ENCODE measurements at places on chromosomes 3 and 15.

DNA sequence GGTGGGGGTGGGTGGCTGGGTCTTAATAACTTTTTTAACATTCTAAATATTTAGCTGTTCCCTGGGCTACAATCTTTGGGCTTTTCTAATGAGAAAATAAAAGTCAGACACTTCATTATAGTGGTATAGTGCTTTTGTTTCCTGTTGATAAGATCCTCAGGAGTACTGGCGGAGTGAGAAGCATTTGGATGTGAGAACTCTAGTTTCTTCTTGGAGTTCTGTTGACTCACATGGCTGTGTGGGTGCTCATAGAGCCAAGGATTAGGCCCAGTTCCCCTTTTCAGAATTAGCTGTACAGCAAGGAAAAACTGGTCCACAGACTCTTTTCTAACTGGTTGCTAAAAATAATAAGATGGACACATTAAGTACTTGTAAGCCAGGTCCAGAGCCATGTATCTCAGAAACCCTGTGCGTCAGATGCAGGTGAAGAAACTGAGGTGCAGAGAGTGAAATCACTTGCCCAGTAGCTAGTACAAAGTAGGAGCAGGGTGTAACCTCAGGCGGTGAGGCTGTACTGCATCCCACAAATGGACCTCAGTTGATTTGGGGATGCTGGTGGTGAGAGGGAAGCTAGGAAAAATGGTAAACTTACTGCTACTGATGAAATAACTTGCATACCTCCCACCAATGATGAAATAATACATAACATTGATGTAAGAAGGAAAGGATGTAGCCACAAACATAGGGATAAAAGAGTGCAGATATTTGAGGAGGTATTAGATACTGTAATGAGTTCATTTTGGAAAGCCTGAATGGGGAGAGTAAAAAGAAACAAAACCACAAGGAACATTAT is 2.3 kb downstream of the ITPR1 start:
- no peak for DNase-seq

DNA sequence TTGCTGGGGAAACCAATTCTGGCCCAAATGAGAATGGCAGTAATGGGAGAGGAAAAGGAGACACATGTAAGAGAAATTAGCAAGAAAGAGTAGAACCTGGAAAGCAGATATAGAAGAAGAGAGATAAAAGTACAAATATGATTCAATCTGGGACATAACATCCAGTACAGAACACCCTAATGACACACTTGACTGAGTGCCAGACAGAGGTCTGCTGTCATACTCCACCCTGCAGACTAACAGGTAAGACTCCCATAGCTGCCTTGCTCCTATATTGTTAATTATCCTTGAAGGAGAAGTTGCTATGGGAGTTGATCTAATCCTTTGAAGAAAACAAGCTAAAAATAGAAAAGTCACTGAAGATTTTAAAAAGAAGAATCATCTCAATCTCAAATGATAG is 21.1 kb downstream of the CCPG1 start:
- DNase-seq, result no peak

DNA sequence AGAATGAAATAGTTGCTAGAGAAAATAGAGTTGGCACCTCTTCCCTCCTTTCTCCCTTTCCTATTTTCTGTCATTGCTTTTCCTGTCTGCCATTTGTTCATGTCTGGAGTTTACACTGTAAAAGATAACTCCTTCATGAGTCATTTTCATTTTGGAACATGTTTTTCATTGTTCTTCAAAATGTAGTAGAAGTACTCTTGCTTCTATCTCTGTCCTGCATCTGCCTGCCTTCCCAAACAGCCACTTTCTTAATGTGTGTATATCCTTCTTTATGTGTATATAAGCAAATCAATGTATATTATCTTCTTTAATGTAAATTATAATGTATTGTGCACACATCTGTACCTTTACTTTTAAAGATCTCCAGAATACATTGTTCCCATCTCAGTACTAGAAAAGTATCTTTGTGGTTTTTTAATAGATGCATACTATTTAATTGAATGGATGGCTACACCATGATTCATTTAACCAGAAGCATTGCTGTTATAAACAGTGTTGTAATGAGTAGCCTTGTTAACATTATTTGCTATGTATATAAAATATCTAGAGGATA is 41.1 kb downstream of the TSC22D2 start:
- no peak for DNase-seq

- no peak for DNase-seq
These were observed 4.2 kb downstream of the SLC25A20 start for GRCh38 chr3:48894516-48894915.

- no peak for DNase-seq
These were observed 65.6 kb upstream of the NEDD4 start for GRCh38 chr15:56058986-56059385.

- DNase-seq, result no peak
These were observed 29.2 kb upstream of the MUC13 start for GRCh38 chr3:124963755-124964154.

DNA sequence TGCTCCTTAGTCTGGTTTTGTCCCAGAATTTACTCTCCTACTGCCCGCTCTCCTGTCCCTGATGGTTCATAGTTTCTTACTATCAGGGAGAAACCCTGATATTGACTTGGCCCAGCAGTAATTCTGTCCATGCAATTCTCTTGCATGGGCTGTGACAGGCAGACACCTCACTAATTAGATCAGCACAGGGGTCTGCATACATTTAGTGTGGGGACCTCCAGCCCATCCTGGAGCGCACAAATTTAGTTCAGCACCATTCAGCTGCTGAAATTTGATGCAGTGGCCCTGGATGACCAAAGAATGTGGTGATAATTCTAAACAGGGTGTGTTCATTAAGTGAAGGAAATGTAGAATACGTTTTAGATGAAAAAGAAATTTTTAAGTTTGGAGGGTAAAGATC is 555.5 kb upstream of the TBL1XR1 start:
- DNase-seq, result no peak

DNA sequence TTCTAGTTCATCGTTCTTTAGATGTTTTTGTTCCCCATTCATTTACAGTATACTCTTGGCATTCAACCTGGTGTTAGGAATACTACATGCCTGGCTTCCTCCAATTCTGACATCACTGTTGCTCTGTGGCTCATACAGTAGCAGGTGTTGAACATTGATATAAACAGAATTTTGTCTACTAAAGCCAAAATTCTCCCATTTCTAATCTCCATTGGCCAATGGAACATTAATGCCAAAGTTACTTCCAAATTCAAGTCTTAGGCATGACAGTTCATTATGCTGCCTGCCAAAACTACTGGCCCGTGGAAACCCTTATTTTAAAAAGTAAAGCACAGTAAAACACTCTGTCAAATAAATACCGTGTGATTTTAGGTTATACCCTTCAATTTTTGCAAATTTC is 368.0 kb downstream of the NAALADL2 start:
- DNase-seq, result no peak

DNA sequence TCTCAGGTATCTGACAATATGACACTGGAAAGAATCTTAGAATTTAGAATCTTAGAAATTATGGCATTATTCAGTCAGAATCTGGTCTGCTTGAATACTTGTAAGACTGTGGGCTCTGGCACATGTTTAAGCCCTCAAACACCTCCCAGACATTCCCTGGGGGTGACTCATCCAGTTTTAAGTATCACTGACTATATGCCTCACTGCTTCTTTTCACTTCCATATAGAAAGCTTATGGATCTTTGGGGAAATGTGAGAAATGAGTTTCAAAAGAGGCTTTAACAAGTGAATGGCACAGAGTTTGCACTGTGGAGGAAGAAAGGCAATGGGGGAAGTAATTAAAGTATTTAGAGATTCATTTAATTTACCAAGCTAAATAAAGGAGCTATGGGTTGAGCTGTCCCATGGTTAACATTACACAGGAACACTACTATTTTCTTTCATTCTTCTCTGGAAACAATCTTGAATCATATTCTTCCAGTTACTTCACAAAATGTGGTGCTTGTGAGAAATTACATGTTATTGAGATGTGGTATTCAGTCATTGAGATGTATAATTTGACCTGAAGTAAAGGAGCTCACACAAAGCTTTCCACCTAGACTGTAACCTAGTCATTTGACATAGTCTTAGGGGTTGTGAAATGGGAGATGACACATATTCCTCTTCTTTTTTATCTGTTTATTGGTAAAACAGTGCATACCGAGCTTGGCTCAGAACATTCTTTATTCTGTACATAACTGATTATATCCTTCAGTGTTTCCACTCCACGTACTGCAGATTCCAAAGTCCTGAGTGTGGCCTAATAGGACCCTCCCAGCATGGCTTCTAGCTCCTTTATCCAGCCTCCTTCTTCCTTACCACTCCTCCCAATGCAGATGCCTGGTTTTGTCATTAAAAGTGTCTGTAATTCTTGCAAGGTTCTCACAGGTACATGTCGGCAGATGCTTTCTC is 544.6 kb upstream of the NECTIN3 start:
- DNase-seq, result no peak

GRCh38 chr15:38549222-38549621 is 15.4 kb downstream of the RASGRP1 start:
- no peak for DNase-seq

- no peak for DNase-seq
These were observed 107.1 kb downstream of the ABHD5 start for GRCh38 chr3:43797794-43798193.

- DNase-seq, result no peak
These were observed 32.1 kb downstream of the RBMS3 start for GRCh38 chr3:29312960-29313452.

GRCh38 chr3:133941415-133941821 is 45.7 kb upstream of the RAB6B start:
- DNase-seq, result no peak

GRCh38 chr3:159910991-159911663 is 77.5 kb upstream of the IL12A start:
- no peak for DNase-seq

DNA sequence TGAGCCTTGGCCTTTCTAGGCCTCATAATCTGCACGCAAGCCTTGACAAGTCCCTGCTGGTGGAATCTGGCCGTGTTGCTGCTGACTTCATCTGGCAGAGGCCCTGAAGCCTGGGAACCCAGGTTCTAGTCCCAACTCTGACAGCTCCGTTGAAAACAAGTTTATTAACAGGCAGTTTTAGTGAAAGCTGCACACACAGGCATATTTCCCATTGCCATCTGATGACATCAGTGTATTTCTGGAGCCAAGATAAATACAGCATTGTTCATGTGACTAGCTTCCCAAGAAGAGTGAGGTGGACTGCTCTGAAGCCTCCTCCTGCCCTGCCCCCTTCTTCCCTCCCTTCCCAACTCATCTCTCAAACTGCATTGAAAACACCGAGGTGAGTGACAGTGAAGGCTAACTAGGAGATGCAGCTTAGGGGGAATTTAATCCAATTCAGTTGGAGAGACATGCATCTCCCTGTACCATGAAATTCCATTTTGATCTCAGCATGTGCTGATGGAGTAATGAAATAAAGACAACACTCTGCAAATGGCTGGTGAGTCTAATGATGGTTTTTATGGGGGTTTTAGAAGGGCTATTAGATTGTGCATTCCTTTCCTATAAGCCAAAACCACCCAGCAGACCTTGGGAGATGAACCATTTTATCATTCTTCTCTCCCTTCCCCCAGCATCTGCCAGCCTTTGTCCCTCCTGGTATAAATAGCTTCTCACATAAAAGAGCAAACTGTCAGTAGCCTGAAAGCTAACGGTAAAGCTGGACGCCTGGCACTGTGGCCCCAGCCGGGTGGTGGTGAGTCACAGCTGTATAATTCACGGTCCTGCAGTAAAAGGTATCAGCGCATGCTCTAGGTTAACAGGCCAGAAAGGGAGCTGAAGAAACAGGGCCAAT is 38.0 kb downstream of the PRICKLE2 start:
- no peak for DNase-seq

GRCh38 chr15:98878172-98878571 is 129.4 kb downstream of the PGPEP1L start:
- no peak for DNase-seq

DNA sequence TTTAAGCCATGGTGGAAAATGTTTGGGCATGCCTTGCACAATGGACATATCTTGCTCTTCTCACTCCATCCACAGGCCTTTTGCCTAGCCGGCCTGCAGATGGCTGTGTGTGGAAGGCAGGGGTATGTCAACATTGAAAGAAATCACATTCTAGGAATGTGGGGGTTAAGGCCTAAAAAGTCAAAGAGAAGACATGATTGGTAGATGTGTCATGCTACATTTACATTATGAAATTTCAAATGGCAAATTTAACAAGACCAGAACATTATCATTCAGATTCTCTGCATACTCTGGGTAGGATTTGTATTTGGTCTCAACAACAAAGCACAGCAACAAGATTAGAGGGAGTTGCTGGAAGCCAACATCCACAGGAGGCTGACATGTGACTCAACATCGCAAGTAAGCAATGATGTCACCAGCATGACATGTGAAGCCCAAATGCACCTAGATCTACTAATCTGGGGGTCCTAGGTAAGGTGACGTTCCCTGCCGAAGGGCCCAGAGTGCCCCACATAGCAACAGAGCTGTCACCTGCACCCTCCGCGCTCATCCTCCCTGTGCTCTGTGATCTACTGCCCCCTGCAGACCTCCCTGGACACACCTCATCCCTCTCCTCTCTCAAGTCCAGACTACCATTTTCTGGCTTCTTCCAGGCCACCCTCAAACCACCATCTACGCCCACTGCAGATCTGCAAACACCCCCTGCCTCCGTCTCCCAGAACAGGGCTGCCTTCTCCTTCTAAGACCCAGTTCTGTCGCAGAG is 39.4 kb downstream of the CLDN18 start:
- no peak for DNase-seq

GRCh38 chr15:67021455-67021854 is 43.9 kb upstream of the SMAD3 start:
- no peak for DNase-seq

DNA sequence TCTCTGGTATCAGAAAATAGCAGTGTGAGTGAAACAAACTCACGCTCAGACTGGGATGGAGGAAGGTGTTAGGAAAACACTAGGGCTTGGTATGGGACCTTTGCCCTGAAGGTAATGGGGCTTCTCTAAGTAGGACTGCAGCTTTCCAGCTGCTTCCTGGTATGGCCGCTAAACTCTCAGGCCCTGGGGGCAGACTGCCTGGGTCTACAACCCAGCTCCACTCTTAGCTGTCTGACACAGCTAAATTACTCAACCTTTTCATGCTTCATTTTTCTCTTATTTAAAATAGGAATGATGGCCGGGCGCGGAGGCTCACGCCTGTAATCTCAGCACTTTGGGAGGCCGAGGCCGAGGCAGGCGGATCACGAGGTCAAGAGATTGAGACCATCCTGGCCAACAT is 5.2 kb upstream of the YEATS2 start:
- DNase-seq, result no peak

- no peak for DNase-seq
These were observed 448.1 kb upstream of the WNT5A start for GRCh38 chr3:55935241-55935640.

DNA sequence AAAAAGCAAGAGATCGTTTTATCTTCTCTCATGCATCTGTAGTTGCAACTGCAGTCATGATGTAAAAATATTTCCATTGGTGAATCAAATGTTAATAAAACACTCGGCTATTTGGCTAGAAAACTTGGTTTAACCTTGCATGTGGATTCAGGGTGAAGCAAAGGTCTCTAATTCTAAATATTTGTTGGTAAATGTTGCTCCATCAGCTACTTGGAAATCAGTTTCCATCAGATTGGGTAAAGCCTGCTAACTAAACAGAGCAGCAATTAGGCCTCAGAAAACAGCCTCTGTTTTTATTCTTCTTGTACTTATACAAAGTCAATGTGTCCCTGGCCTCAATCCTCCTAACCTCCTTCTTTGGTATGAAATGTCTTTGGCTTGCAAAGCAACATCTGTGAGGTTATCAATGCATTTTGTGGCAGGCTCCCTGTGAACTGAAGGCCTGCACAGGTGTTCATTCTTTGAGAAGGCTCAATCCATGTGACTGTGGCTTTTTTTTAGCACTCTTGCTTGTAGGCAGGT is 312.3 kb downstream of the WDR72 start:
- DNase-seq, result no peak
